Germinal center (tissue), 1 donor: ENCODE measurements at places on chromosomes 13 and 19.

GRCh38 chr13:95937714-95938320 lies 115.4 kb downstream of the UGGT2 start:
- DNase-seq = no peak

DNA sequence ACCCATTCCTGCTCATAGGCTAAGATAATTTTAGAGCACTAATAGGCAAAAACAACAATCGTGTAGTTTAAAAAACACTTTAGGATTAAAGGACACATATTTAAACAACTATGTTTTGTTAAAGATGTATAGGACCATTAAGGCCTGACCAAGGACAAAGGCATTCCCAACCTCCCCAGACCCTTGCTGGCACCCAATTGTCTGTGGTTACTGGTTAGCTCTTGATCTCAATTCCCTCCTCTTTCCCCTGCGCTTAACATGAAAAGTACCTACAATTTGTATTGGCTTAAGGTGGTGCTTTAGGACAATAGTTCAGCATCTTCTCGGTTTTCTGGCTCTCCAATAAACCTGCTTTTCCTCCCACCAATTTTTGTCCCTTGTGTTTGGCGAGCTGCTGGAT lies 51.0 kb downstream of the TEX26 start:
- DNase-seq = no peak

DNA sequence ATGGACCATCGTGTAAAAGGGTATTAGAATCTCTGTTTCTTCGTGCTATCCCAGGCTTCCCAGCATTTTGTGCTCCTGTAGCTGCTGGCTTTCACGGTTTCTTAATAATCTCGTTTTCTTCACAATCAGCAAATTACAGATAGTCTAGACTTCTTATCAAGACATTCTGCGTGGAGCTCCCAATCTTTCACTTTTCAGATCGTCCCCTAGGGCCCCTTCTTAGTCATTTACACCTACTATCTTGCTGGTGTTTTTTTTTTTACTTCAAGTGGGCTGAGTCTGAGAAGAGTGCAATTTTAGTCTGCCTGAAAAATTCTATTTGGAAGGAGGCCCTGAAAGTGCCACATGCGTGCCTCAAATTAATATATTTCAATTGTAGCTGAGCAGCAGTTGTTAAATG lies 275.1 kb downstream of the SHISA2 start:
- DNase-seq = no peak

GRCh38 chr19:51743405-51743804 lies 8.3 kb downstream of the FPR1 start:
- DNase-seq = no peak

GRCh38 chr13:61913183-61913582 lies 497.5 kb upstream of the PCDH20 start:
- DNase-seq = no peak

- no peak for DNase-seq
These were observed 18.2 kb downstream of the GSX1 start for GRCh38 chr13:27810461-27810860.

DNA sequence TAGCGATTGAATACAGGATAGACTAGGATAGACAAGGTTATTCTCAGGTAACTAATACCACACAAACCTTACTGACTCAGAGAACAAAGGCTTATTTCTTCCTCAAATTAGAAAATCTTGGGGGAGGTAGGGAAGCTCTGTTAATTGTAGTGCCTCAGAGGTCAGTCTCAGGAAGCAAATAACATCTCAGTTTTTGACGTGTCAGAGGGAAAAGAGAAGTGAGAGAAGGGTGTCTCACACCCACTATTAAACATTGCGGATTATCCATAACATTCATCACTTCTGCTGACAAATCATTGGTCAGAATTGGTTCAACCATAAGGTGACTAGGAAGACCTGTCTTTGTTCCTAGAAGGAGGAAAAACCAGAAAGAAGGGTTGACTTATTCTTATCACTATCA lies 579.4 kb upstream of the MIR17HG start:
- no peak for DNase-seq
